ENCODE measurements at places on chromosomes 3 and 15.

DNA sequence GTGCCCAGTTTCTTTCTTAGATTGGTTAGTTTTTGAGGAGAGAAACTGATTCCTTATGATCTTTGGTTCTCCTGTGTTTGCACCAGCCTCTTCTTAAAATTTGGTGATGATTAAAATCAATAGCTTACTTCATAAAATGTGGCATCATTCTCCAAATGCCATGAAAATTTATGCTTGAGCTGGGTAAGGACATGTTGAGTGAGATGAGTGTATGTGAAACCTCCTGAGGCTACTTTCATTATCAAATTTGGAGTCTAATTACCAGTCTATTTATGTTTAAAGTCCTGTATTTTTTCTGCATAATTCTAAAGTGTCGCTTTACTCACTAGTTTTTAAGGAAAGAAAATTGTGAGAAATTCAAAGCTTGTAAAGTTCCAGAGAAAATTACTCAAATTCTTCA is 102.1 kb downstream of the DIPK2A start:
- no peak for DNase-seq

DNA sequence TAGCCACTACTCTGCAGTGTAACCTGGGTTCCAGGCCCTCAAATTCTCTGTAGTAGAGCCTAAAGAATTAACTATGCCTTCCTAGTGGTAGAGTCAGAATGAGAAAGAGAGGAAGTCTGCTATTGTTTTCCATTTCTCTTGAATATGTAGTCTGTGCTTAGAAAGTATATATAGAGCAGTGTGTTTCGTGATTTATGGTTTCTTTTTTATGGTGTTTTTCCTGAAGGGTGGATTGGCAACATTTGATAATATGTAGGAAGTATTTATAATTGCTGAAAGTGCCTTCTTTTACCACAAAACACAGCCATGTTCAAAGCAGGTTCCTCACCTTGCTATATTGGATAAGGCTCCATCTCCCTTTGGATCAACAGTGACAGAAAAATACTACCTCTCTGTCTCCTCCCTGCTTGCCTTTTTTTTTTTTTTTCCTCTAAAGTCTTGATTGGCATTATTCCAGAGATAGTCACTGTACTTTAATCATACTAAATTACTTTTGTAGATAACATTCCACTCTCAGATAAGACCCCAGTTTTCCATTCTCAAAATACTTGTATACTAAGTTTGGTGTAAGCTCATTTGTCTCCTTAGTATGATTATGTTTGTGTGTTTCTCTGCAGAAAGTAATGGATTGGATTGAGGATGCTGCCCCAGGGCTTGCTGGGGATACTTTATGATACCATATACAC is 47.8 kb downstream of the IQGAP1 start:
- DNase-seq, result no peak

DNA sequence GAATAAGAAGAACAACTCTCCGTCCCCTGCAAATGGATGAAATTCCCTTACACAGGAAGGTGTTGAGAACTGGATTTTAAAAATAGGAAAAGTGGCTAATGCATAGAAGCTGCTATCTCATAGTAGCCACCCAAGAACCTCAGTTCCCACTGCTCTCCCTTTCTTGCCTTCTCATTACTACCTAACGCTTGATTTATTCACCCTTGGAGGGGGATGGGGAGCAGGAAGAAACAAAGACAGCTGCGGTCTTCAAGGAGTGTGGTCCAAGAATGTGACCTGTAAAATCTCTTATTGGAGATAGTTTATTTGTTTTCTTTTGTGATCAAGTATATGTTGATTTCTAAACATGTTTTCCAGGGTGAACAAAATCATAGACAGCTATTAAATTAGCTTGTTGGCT is 274.1 kb upstream of the CTNNB1 start:
- no peak for DNase-seq

- no peak for DNase-seq
Measured at GRCh38 chr3:141421186-141421585, 52.9 kb downstream of the ZBTB38 start.

DNA sequence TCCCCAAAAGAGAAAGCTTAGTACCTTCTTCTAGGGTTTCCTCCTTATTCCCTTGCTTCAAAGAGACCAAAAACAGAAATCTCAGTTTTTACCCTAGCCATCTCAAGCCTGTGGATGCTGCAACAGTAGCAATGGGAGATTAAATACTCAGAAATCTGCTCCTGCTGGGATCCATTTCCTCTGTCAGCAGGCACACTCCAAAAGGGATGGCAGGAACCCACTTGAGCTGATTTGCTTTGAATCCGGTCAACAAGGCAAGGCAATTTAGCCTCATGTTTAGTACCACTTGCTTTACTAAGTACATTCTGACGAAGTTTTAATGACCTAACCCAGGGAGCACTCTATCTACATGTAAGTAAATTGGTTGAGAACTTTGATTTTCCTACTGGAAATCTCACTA is 590.0 kb upstream of the ADAMTS9 start:
- no peak for DNase-seq

DNA sequence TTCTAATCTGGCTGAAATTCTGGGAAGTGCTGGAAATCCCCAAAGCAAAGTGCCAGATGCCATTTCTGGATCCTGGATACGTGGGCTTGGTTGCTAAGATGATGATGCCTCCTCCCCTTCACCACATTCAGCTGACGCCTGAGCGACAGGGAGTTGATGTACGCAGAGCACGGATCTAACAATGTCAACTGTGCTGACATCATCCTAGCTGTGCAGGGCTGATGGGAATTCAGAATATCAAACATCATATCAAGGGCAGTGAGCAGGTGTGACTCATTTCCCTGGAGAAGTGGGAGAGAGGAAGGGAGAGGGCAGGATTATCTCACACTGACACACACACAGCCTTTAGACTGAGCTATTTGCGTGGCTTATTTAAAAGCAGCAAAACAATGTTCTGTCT is 92.6 kb upstream of the ZBTB20 start:
- DNase-seq, result peak; percentile 69
